ENCODE measurements at places on chromosomes 12 and 14.

DNA sequence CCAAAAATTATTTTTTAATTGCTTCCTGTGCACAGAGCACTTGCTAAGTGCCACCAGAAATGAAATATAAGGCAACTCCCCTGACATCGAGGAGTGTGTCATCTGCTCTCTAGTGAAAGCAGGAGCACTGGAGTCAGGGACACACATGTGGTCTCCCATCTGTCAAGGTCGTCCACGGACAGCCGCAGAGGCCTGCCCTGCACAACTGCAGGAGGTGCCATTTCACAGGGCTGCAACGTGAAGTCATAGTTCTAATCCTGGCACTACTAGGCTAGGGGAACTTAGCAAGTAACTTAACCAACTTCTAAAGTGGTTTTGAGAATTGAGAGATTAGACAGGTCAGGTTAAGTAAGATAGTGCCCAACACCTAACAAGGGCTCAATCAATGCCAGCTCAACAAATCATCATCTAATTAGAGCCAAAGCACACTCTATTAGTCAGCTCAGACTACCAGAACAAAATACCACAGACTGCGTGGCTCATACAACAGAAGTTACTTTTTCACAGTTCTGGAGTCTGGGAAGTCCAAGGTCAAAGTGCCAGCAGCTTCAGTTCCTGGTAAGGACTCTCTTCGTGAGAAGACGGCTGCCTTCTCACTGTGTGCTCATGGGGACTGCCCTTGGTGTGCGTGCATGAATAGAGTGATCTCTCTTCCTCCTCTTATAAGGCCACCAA is 30.7 kb downstream of the FOXN3 start:
- no peak for DNase-seq

- DNase-seq = no peak
Observed at GRCh38 chr12:128459067-128459466, 192.1 kb downstream of the TMEM132C start.

DNA sequence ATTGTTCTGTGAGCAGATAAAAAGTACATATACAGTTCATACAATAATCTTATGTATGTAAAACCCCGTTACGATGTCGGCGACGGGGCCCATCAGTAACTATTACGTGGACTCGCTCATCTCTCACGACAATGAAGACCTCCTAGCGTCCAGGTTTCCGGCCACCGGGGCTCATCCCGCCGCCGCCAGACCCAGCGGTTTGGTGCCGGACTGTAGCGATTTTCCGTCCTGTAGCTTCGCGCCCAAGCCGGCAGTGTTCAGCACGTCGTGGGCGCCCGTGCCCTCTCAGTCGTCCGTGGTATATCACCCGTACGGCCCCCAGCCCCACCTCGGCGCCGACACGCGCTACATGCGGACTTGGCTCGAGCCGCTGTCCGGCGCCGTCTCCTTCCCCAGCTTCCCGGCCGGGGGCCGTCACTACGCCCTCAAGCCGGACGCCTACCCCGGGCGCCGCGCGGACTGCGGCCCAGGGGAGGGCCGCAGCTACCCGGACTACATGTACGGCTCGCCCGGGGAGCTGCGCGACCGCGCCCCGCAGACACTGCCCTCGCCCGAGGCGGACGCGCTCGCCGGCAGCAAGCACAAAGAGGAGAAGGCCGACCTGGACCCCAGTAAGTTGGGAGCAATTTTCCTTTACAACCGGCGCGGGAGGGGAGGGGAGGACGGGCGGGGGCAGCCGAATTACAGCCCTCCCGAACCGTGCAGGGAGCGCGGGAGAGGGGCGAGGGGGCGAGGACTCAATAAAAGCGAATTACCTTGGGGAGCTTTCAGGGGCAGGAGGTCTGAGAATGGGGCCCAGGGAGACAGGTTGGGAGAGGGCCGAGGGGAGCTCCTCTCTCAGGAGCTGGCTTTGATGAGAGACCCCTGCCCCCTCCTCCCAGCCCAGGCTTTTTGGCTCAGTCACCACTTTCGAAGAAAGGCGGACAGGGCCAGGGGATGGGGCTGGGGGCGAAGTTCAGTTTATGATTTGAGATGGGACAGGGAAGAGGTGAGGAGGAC is at the start of gene HOXC9:
HOXC9 (plus strand) TSS at position 46 of the 999 bp plus-strand sequence; CDS start at position 74, 28 bp downstream.
- DNase-seq = no peak

DNA sequence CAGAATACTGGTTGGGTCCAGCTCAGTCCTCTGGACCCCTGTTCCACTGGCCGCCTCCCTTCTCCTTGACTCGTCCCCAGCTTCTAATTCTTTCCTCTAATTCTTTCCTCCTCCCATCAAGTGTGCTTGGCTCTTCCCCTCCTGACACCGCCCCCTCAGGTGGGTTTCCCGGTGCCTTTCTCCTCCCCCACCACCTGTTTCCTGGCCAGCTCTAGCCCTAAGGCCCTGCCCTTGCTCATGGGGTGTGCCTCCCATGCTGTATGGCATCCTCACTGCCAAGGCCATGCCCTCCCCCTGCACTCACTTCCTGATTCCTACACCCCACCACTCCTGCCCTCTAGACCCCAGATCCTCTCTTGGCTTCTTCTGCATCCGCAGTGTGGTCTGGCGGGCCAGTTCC is 12.1 kb upstream of the EML1 start:
- no peak for DNase-seq

DNA sequence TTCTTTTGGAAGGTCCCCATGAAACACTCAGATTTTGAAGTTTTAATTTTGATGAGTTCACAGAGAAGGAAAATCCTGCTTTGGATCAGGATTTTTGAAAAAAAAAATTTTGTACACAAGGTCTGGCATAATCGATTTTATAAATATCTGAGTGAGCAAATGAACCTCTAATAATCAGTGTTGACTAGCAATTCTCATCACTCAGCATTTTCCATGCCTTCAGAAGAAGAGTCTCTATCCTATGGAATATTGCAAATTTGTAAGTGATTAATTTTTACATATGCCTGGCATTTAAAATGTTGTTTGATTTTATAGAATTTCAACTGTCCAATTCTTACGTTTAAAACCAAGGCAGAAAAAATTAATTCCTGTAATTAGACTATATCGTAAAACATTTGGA is 30.5 kb upstream of the REP15 start:
- DNase-seq = no peak

DNA sequence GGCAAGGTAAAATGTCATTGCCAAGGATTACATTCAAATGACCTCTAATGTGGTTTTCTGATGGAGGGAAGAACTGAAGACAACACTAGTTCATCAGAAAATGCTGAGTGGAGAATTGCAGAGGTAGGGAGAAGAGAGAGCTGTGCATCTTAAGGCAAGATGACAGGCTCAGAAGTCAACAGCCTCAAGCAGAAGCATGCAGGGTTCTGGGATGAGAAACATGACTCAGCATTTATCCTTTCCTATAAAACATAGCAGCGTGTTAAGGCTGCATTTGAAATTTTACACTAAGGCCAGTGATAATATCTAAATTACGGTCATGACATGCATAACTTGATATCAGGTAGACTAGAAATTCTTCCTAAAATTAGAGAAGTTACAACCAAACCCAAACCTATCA is 53.7 kb upstream of the DYRK2 start:
- no peak for DNase-seq

DNA sequence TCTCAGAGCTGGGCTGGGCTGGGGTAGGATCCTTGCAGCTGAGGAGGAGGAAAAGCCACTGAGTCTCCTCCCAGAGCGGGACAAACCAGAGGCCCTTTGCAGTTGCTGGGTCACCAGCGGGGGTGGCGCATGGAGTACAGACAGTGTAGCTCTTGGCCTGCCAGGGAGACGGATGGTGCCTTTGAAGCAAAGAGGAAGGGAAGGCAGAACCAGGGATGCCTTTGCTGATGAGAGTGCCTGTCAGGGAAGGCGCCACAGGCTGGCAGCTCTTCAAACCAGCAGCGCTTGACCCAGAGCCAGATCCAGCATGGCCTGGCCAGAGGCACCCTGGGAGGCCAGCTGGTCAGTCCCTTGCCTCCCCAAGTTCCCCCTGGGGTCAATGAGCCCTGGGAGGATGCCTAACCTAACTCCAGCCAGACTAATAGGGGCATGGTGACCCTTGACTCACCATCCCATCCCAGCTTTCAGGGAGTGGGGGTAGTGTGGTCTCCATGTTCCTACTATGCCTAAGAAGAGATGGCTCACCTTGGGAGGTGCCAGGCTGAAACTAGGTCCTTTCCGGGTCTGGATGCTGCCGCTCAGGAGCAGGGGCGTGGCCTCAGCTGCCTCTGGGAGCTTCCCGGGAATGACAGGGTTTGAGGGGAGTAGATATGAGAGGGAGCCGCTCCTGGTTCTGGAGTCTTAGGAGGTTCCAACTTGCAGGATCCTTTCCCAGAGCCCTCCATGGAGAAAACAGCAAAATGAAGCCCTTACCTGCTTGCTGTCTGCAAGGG is 19.8 kb downstream of the VASH1 start:
- DNase-seq = no peak

DNA sequence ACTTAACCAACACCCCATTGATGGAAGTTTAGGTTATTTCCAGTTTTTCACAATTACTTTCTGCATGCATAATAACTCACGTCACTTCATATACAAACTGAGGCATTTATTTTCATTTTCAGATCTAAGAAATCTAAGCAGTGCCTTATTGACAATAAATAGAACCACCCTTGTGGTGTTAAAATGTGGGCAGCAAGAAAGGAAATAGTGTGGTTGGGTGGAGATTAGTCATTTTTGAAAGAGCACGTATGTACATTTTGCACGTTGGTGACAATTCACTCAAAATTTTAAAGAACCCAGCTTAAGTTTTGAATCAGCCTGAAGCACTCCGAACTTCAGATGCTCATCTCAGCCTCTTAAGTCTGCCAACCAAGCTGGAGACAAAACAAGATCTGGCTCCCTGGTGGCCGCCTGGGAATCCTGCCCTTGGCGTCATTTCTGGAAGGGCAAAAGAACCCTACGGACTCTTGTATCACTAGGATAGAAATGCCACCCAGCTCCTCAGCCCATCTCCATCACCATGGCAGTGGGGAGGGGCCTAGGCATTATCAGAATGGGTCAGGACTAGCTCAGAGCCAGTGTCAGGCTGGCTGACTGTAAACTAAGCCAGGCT is 89.5 kb upstream of the BCL2L14 start:
- DNase-seq = no peak

DNA sequence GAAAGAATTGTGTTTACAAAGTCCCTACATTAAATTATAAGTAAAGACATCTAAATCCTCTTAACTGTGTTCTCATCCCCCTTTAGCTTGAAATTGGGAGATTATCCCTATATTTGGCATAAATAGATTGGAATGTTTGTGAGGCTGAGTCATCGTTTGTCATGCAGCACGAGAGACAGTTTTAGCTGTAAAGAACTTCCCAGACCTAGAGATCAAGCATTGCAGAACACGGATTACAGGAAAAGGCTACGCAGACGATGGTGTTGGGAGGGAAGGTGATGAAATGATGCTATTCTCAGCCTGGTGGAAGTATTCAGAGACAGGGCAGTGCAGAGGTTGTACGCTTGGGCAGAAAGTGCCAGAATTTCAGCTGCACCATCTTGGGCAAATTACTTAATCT is 93.8 kb downstream of the PTPRB start:
- DNase-seq = no peak

DNA sequence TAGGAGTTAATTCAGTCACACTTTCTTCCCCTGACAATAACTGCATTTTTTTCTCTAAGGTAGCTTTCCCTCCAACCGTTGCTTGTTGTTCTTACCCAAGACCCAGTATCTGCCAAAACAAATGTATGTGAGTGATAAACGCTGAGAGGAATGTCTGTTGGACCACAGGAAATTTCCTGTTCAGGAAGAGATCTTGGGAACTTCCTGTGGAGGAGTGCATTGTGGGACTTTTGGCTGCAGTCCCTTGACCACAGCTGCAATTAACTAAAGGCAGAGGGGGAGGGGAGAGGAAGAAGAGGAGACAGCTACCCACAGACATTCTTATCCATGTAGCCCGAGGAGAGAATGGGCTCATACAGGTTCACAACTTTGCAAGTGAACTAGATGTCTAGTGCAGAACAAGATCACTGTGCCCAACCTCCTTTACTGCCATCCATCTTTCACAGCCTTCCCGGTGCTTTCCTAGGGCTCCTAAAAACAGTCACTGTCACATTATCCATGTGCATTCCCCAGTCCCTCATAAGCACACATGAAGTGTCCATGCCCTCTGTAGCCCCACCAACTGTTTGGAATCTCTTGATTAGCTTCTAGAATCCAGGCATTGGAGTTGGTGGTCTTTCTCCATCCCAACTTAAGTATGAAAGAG is 149.5 kb downstream of the ETV6 start:
- no peak for DNase-seq

DNA sequence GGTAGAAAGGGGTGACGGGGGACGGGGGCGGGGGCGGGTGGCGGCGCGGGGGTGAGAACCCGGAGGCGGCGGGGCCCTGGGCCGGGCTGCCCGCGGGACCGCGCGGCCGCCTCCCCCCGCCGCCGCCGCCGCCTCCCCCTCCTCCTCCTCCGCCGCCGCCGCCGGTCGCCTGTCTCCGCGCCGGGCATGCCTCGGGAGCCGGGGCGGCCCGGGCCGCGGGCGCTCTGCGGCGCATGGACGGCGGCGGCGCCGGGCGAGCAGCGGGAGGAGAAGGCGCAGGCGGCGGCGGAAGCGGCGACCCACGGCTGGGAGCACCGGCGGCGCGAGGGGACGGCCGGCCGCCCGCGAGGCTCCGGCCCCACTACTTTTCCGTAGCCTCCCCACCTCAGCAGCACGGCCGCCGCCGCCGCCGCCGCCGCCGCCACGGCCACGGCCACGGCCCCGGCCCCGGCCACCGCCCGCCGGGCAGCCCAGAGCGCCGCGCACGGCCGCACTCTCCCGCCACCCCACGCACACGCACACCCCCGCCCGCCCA is at the start of gene NPAS3:
NPAS3 (plus strand) TSS at position 161 of the 535 bp plus-strand sequence.
- no peak for DNase-seq

DNA sequence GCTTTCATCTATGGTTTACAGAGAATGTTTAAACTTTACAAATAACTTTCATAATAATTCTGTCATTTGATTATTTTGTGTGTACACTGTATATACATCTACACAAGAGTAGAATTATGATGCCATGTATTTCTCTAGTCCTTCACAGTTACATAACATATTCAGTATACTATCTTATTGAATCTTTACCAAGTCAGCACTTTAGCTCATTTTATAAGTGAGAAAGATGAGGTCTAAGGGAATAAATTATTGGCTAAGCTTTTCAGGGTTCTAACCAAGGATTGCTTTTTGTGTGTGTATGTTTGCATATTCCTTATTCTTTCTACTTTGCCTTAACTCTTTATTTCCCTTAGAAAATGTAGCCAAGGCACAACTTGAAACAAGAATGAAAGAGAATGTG is 84.3 kb upstream of the PTPRQ start:
- no peak for DNase-seq

GRCh38 chr14:95691591-95691990 is 5.4 kb downstream of the TCL1B start:
- no peak for DNase-seq

DNA sequence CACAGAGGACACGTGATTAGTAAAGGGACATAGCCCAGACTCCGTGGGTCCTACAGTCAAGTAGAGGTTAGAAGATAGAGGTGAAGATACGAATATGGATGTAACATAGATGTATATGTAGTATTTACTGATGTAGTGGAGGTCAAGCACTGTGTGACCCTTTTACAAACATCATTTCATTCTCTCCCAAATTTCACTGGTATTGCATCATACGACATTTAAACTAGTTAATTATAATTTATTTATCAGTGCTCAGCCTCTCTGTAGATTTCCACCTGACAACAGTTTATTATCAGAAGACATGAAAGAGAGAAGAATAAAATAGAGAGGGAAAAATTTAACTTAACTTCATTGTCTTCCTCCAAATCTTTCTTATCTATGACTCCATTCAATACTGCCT is 927.9 kb upstream of the TMEM132C start:
- DNase-seq = no peak

Measured in activated CD8-positive, alpha-beta memory T cell treated with anti-CD3 and anti-CD28 coated beads for 1 hour (primary cell).